EH (cell line): ENCODE measurements at places on chromosomes 7 and 10.

GRCh38 chr7:66776800-66777442 is 36.4 kb downstream of the RABGEF1 start:
- no peak for DNase-seq

DNA sequence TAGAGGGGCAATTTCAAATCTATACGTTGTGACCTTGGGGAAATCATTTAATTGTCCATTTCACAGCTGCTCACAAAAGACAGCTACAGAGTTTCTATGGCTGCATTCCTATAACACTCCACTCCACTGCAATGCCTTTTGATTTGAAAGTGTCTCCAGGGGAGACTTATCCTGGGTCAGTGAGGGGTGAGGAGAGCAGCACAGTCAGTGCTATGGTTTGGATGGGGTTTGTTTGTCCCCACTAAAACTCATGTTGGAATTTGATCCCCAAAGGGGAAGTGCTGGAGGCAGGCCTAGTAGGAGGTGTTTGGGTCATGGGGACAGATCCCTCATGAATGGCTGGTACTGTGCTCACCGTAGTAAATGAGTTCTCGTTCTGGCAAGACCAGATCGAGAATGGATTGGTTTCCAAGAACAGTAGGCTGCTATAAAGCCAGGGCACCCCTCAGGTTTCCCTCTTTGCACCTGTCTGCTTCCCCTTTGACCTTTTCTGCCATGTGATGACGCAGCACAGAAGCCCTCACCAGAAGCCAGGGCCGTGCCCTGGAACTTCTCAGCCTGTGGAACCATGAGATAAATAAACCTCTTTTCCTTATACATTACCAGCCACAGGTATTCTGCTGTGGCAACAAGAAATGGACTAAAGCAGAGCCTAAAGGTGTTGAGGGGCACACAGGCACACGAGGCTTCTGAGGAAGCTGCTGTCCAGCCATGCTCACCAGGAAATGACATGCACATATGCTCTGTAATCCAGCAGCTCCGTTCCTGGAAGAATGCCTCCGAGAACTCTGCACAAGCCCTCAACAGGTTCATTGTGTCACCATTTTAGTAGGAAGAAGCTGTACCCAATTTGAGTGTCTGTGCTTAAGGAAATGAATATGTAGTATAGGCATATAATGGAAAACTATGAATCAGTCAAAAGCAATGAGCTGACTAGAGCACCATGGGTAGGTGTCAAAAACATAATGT is 5.0 kb upstream of the PAPOLB start:
- no peak for DNase-seq

GRCh38 chr10:18501198-18501597 is 150.2 kb downstream of the NSUN6 start:
- peak; percentile 38 for DNase-seq

GRCh38 chr7:55104712-55105433 is 86.1 kb downstream of the EGFR start:
- peak; percentile 63 for DNase-seq

DNA sequence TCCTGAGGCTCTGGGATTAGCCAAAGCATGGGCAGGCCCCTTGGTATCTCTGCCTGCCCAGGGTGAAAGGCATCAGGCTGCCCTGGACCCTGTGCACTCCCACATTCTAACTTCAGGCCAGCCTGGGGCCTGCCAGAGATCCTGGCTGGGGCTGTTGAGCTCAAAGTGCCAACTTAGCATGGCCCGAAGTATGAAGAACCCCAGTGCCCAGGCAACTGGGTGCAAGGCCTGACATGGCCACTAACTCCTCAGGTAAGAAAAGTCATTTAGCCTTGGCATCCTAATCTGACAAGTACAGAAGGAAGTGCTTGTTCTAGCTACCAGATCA is 43.2 kb downstream of the FAM53B start:
- no peak for DNase-seq

GRCh38 chr7:49778731-49779270 is 5.4 kb downstream of the VWC2 start:
- DNase-seq, result no peak

- peak; percentile 35 for DNase-seq
These were observed 73.8 kb downstream of the LANCL2 start for GRCh38 chr7:55438757-55439525.

DNA sequence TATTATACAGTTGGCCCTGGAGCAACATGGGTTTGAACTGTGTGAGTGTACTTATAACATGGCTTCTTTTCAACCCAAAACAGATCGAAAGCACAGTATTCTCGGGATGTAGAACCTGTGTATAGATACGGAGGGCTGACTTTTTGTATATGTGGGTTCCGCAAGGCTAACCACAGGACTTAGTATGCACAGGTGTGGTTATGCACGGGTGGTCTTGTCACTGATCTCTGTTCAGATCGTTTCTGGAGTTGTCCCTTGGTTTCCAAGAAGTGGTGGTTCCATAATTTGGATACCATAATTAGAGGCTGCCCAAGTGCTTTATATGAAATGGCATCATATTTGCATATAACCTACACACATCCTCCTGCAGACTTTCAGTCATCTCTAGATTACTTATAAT is 10.9 kb upstream of the BHLHA15 start:
- DNase-seq, result no peak

GRCh38 chr10:102451105-102451969 is at the start of gene C10orf95:
C10orf95 (minus strand) TSS chr10:102451543; CDS start chr10:102451093, 450 bp downstream.
- DNase-seq, result no peak

DNA sequence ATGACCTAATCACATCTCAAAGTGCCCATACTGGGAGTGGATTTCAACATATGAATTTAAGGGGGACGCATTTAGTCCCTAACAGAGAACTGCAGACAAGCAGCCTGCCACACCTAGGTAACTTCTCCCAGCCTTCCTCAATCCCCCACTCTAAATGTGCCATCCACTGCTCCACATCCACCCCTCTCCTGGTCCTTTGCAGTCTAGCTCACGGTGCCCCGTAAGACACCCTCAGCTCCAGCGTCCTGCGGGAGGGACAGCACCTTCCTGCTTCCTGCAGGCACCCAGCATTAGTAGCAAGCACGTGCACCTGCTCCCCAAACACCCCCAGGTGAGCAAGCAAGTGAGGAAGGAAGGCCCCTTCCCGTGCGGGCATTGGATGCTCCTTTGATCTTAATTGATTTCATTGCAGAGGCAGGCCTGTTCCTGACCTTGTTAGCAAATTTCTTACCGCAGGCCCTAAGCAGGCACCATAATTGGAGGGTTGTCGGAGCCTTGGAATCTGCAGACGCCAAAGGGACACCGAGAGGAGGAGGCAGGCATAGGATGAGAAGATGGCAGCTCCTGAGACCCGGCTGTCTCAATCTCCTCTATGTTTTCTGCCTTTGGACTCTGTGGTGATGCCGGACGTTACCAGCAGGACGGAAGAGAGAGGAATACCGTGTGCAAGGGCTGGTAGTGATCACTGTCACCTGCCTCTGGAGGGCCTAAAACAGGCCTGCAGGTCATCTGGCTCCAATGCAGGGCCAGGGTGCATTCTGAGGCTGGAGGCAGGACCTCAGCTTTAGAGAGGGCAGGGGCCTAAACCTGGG is 75.8 kb upstream of the CHST15 start:
- DNase-seq, result no peak

- no peak for DNase-seq
These were observed 8.7 kb upstream of the CALHM1 start for GRCh38 chr10:103467406-103467805.

DNA sequence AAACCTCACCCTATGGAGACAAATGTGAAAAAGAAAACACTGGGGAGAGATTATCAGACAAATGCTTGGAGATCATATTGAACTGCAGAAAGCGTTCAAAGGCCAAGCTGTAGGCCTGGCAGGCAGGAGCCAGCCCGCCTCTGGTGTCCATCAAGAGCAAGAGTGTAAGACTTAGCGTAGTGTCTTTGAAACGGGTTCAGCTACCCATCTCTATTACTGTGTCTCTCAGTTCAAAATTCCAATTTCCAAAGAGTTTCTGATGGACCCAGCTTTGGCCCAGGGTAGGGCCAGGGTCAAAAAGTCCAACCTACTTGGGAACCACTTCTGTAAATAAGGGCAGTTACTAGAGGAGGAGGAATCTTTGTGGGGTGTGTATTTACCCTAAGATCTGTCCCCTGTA is 45.4 kb upstream of the HBP1 start:
- DNase-seq, result no peak

GRCh38 chr10:114683593-114683992 is 25.5 kb upstream of the ABLIM1 start:
- DNase-seq, result no peak

- peak; percentile 17 for DNase-seq
These were observed 97.7 kb downstream of the ALOX5 start for GRCh38 chr10:45471531-45472310.

DNA sequence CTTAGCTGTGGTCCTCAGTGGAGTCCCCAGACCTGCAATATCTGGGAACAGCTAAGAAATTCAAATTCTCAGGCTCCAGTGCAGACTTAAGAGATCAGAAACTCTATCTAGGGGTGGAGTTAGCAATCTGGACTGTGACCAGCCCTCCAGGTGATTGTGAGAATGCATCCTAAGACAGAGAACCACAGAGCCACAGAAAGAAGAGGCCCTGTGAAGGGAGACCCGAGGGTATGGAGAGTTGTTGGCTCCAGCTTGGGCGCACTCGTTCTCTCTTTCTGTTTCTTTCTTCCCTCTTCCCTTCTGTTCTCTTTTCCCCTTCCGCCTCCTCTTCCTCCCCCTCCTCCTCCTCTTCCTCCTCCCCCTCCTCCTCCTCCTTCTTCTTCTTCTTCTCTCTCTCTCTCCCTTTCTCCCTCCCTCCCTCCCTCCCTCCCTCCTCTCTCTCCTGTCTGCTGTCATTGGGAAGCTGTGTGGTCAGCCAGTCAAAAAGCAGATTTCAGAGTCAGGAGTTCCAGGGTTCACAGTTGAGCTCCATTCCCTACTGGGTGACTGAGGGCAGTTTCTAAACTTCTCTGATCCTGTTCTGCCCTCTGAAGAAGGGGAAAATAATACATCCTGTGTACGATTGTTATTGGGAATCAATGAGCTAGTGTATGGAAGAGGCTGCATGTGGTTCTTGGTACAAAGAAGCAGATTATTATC is 62.1 kb upstream of the STEAP1B start:
- peak; percentile 41 for DNase-seq

DNA sequence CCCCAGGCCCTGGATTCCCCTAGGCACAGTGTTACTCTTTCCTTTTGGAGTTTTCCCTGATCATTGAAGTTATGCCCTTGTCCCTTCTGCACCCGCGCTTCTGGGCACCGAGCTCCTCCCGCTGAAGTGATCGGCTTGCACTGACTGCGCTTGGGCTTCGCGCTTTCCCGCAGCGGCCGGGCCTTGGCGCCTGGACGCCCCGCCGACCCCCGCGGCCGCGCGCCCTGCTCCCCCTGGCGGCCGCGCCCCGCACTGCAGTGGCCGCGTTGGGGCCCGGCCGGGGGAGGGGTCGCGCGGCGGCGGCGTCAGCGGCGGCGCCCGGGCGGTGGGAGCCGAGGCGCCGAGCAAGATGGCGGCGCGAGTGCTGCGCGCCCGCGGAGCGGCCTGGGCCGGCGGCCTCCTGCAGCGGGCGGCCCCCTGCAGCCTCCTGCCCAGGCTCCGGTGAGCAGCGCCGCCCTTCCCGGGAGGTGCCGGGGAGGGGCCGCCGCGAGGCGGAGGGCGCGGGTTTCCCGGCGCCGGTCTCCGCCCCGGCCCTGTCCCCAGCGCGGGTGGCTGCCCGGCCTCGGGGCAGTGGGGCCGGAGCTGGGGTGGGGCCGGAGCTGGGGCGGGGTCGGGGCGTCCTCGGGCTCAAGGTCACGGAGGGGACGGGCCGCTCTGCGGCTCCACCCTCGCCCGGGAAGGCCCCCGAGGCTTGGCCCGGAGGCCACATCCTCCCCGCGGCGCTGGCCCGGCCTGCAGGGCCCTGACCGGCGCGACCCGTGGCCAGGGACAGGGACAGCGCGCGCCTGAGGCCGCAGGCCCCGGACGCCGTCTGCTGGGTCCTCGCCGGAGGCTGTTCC is at the start of gene NIPSNAP2:
TSS of gene NIPSNAP2 (plus strand) at position 325 of the 839 bp plus-strand sequence. CDS start at position 350, 25 bp downstream.
- peak; percentile 72 for DNase-seq

- DNase-seq, result no peak
These were observed 58.1 kb downstream of the ENO4 start for GRCh38 chr10:116907245-116907987.

GRCh38 chr7:147245274-147245673 is 1128.7 kb downstream of the CNTNAP2 start:
- peak; percentile 3 for DNase-seq

DNA sequence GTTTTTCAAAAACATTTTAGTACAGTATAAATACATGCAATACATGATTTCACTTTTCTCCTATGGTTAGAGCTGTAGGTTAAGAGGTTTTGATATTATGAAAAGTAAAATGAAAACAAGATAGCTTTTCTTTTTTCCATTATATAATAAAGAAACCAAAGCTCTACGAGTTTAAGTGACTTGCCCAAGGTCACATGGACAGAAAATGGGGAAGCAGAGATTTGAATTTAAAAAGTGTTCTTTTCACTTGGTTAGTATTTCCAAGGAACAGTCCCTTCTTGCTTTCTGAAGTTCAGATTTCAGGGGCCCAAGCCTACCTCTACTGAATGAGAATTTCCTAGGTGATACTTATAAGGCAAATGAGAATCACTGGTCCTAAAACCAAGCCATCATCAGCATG is 13.2 kb upstream of the MAP3K8 start:
- no peak for DNase-seq

GRCh38 chr10:6843481-6843881 is 263.4 kb upstream of the PRKCQ start:
- DNase-seq, result no peak

- DNase-seq, result no peak
These were observed at the start of gene ZNF853 for GRCh38 chr7:6614953-6615722. ZNF853 (plus strand) TSS chr7:6615610; CDS start chr7:6616175, 565 bp downstream.

DNA sequence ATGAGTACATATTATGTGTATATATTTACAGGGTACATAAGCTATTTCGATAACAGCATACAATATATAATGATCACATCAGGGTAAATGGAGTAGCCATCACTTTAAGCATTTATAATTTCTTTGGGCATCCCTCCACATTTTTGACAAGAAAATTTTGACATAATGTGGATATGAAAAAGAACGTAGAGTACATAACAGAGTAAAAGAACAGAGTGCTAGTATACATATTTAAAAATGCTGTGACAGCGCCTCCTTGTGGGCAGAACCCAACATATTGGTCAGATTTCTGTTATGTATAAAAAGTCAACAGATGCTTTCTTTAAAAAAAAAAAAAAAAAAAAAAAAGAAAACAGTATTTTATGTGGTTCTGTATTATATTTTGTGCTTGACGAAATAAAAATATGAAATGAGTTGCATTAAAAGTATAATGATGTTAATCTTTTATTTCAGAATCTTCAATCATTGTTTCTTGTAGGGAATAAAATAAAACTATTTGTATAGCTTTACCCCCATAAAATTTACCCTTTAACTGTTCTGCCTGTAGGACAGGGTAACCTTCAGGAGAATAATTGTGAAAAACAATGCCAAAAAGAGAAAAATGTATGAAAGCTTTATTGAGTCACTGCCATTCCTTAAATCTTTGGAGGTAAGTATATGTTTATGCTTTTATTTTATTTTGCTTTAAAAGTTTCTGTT is 18.3 kb upstream of the HBP1 start:
- peak; percentile 73 for DNase-seq
